Activated CD4-positive, alpha-beta T cell treated with anti-CD3 and anti-CD28 coated beads for 4 hours (primary cell): ENCODE measurements at places on chromosomes 2 and 18.

- no peak for DNase-seq
Measured at GRCh38 chr2:208150956-208151355, 5.0 kb upstream of the CRYGB start.

DNA sequence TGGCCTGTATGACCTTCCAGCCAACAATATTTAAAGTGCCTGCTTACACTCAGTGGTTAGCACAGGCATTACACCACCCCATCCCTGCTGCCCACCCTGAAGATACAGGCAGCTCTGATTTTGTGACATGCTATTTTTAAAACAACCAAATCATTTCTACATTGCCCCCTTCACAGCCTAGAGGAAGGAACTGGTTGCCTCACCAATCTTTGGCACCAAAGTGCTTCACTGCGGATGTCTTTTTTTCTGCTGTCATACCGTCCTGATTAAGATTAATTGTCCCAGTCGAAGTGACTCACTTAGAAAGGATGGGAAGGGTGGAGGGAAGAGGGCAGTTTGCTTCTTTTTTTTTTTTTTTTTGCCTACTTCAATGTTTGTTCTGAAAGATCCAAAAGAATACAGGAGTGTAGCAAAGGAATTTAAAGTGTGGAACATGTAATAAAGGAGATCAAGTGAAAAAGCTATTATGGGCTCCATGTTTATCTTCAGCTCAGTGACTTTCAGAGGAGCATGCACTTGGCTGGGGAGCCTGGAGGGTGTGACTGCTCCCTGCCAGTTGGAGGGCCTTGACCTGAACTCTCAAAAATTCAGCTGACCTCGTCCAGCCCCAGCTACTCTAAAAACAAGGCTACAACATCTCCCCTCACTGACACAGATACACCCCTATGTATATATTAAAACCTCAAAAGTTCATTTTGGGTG is 501.1 kb upstream of the TNP1 start:
- DNase-seq: no peak

GRCh38 chr2:173647681-173648311 is 293.1 kb downstream of the CDCA7 start:
- DNase-seq: no peak

- no peak for DNase-seq
Measured at GRCh38 chr2:221731432-221732145, 159.5 kb upstream of the EPHA4 start.

GRCh38 chr2:213022987-213023386 is 128.4 kb downstream of the IKZF2 start:
- no peak for DNase-seq

- no peak for DNase-seq
Measured at GRCh38 chr2:104866883-104867812, 13.2 kb downstream of the POU3F3 start.

GRCh38 chr2:146246002-146246735 is 1598.7 kb upstream of the ACVR2A start:
- DNase-seq: no peak

DNA sequence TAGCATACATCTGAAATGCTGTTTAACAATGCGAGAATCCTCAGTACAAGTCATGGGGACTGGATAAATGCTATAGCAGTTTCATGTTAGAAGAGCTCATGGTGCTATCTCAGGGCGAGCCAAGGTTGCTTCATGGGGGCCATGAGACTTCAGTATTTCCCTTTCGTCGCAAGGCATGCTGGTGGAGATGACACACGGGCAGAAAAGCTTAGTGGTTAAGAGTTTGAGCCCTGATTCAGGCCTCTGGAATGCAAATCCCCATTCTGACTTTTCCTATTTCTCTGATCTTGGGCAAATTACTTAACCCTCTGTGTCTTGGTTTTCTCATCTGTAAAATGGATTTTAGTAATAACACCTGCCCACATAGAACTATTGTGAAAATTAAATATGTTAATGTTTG is 57.4 kb upstream of the EPHA4 start:
- DNase-seq: no peak

DNA sequence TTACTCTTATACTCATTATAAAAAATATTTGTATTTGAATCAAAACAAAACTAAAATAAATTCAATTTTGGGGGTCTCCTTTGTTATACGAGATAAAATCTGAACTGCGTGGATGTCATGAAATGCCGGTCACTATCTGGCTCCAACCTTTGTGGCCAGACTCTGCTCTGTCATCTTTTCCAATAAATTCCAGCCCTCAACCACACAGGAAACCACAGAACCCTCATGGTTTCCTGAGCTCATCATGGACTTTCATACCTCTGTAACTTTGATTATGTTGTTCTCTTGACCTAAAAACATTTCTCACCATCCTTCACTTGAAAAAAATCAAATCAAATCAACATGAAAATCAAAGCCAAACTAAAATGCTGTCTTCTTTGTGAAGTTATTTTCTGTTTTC is 724.7 kb downstream of the METTL4 start:
- DNase-seq: no peak

DNA sequence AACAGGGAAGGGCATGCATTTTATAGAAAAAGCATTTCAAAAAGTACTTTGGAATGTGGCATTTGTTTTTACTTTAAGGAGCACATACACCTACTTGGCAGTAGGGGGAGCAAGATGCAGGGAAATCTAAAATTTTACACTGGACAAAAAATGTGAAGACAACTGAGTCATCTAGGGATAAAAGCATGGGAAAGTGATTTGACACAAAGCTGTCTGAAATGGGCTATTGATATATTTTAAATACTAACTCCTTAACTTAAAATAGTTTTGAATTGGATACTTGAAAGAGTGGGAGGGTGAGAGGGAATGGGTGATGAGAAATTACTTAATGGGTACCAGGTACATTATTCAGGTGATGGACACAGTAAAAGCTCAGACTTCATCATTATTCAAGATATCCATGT is 15.8 kb downstream of the TMEM200C start:
- no peak for DNase-seq

DNA sequence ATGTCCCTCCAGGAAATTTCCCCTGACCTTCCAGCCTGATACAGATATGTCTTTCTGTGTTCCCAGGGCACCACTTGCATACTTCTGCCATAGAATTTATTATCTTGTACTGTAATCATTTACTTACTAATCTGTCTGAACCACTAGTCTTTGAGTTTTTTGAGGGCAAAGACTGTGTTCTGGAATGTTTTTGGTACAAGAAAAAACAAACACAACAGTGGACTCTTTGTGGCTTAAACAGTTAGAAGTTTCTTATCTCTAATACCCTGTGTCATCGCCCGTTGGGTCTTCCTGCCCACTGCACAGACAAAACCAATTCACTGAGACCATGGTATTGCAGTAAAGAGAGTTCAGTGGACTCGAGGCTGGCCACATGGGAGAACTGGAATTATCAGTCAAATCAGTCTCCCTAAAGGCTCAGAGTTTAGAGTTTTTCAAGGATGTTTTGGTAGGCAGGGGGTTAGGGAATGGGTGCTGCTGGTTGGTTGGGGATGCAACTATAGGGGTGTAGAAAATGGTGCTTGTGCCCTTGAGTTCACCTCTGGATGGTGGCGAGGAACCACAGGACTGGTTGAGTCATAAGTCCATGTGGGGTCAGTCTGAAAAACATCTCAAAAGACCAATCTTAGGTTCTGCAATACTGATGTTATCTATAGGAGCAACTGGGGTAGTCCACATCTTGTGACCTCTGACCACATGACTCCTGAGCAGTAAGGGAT is 20.3 kb downstream of the RALB start:
- DNase-seq: no peak

DNA sequence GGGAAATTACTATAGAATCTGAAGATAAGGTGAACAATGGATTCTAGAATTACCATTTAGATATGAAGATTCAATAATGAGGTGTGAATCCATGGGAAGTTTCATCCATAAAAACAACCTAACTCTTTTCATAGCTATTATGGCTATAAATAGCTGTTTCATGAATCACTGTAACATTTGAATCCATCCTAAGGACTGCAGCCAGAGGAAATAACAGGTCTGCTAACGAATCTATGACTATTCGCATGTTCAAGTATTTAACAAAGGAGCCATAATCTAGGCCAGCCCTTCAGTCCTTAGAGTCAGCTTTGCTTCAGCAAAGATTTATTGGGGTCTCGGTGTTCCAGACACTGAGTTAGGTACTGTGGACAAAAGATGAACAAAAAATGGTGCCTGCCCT is 87.1 kb downstream of the MYOM1 start:
- DNase-seq: no peak

DNA sequence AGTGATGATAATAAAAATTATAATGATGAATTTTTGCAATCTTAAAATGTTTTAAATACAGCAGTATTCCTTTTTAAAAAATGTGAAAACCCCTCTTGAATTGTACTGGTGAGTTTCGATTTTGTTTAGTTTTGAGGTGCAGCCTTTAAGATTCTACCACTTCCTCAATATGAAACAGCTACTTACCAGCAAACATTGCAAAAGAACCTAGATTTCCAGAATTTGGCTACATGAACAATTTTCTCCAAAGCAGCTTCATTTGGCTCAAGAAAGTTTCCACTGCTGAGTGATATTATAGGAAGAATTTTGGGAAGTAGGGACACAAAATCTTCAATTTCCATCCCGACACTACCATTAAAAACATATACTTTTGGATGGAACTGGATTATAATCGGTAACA is 12.0 kb downstream of the TCF4 start:
- DNase-seq: no peak

DNA sequence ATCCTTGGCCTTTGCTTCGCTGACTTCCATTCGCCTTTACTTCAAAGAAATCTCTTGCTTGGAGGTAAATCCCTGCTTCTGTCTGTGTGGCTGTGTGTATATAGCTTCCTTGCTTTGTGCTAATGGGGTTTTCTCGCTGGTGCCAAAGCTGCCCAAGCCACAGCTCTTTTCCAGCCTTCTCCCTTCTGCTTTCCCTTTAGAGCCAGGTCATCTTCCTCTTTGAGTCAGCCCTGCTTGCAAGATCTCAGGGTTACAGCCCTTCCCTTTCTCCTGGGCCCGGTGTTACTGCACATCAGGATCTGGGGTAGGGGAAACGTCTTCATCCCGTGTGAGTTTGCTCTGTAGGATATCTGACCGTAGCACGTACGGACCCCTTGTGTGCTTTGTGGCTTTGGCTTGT is 19.1 kb downstream of the EIF4E2 start:
- no peak for DNase-seq

- DNase-seq: no peak
Measured at GRCh38 chr18:58911241-58911640, 46.6 kb downstream of the ZNF532 start.

DNA sequence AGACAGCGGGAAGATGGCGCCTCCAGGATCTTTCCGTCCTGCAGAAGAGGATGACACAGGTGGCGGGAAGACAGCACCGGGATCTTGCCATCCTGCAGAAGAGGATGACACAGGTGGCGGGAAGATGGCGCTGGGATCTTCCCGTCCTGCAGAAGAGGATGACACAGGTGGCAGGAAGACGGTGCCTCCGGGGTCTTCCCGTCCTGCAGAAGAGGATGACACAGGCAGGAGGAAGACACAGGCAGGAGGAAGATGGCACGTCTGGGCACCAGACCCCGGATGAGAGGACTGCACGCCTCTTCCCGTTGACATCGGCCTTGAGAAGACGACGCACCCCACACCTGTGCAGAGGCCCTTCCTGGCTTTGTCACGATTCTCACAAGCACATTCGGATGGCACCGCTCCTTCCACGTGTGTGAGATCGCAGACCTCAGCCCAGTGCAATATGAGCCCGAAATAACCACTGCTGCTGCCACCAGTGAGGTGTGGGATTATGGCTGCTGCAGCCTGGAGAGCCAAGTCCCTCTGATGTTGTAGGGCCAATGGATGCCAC is 79.4 kb upstream of the SNTG2 start:
- no peak for DNase-seq

DNA sequence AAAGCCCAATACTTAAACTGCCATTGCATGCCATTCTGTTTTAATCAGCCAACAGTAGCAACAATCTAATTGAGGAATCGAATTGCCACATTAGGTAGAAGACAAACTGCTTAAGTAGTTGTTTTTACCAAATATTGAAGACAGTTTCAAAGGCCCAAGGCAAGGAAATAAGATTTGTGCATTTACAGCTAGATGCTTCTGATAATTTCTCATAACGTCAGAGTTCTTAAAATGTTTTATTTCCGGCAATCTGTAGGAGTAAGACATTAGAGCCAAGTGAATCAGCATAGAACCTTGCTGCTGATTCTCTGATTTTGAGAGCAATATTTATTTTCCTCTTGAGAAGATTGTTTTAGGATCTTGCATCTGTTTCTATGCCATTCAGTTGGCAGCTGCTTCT is 174.3 kb downstream of the RBM43 start:
- no peak for DNase-seq

GRCh38 chr18:59881728-59882656 is 17.8 kb upstream of the PMAIP1 start:
- no peak for DNase-seq

DNA sequence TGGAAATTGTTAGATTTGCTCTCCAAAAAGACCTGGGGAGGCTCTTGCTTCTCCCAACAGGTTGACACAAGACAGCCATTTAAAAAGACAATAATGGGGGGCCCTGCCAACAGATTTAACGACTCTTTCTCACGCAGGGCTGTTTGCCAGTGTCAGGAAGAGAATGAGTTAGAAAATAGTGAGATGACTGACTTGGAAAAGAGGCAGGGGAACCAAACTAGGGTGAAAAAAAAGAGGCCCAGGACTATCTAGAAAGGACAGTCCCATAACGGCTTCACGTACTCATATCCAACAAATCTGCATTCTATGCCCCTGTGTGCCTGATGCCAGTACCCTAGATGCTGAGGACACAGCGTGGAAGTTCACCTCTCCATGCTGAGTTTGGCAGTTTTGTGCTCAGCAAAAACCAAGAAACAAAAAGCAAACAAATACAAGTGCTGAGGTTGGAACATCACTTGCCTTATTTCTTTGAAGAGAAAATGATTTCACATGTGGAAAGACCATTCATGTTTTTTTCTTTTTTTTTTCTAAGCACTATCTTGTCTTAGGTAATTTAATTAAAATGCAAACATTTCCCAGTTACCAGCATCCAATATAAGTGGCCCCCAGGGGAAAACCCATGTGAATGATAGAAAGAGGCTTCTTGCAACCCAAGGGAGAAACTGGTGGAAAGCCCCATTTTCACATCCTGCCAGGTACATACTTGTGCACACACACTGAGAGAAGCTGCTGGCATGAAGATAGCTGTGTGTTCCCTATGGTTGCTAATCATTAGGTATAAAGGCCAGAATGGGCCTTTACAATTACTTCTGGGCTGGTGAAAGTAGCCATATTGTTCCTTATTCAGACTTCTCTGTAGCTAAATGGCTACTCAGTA is 10.6 kb upstream of the WIPF1 start:
- peak; percentile 41 for DNase-seq

DNA sequence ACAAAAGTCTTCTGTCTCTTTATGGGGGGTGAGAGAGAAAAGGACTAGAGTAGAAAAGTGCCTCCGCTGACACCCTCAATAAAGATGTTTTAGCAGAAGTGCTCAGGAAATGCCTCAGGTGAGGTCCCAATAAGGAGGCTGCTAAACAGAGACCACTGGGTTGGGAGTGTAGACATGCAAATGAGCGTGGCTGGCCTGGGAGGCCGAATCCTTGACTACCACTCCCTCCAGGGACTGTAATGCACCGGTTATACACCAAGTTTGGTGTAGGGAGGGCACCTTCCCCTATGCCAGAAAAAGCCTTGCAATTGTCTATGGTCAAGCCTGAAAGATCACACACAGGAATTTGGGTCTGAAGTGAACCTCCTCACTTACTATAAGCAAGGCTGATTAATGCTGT is 1.8 kb downstream of the TMX3 start:
- no peak for DNase-seq

- no peak for DNase-seq
Measured at GRCh38 chr2:127506510-127506909, 19.8 kb downstream of the IWS1 start.

- DNase-seq: no peak
Measured at GRCh38 chr18:31684279-31685096, at the start of gene B4GALT6. Gene B4GALT6 (minus strand): TSS chr18:31684581. CDS start chr18:31684426, 155 bp downstream.
